Esophagus mucosa (tissue), 1 donor: ENCODE measurements at places on chromosomes 11 and 22.

GRCh38 chr11:19398273-19398672 is 157.5 kb upstream of the E2F8 start:
- no peak for ATAC-seq

GRCh38 chr22:30575859-30576258 is 1.4 kb upstream of the GAL3ST1 start:
- ATAC-seq, result no peak

DNA sequence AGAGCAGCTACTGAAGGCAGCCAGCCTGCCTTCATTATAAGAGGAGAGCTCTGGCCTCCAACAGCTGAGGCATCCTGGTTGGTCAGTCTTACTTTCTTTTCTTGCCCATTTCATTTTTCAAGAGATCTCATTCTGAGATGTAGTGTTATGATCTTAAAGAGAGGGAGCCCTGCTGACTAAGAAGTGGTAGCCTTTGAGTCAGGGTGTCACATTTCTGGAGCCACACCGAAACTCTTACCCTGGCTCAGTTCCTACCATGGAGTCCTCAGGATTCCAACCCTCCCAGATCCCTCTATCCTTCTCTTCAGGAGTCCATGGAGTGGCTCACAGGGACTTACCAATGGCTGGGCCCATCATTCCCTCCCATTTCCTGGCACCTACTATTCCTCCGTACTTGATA is 386.1 kb upstream of the LARGE1 start:
- no peak for ATAC-seq

GRCh38 chr11:64753019-64753379 is 6.8 kb downstream of the PYGM start:
- ATAC-seq, result no peak

DNA sequence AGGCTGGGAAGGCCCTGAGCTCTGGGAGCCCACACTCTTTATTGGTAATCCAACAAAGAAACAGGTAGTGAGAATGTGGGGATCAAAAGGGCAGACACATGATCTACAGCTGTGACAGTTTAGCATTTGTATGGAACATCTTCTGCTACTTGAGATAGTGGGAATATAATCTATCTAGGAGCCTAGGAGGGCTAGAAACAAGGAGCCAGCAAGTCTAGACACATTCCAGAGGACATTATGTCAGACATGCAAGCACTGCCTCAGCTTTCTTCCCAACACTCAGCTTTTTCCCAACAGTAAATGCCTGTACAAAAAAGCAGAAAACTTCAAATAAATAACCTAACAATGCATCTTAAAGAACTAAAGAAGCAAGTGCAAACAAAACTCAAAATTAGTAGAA is 1150.6 kb upstream of the RAG2 start:
- ATAC-seq, result no peak

DNA sequence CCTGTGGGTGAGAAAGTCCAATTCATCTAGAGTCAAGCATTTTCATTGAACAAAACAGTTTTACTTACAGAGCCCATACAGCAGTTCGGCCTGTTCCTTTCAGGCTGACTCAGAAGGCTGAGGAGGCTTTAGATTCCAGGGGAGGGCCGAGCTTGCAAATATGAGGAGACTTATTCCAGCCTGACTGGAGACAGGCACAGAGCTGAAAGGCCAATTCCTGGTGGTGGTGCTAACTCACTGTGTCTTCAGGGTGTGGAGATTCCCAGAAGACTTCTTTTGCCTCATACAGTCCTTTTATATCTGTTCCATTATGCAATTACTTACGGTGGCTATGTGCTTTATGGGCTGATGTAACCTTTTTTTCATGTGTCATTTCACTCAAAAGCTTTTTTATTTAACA is at the start of gene OR51E2:
Gene OR51E2, minus strand, starts transcription at position 269 of the 400 bp plus-strand sequence. CDS start 15,142 bp downstream, outside the sequence.
- ATAC-seq, result no peak

GRCh38 chr11:108543316-108543964 is 45.3 kb upstream of the POGLUT3 start:
- peak; percentile 47 for ATAC-seq

GRCh38 chr11:105357764-105358163 is 218.2 kb upstream of the CARD18 start:
- no peak for ATAC-seq

- no peak for ATAC-seq
Measured at GRCh38 chr22:37416827-37417226, 10.5 kb downstream of the ELFN2 start.

- no peak for ATAC-seq
Measured at GRCh38 chr11:6356503-6357055, 33.7 kb upstream of the SMPD1 start.

- no peak for ATAC-seq
Measured at GRCh38 chr11:44506375-44507016, 59.0 kb upstream of the CD82 start.

DNA sequence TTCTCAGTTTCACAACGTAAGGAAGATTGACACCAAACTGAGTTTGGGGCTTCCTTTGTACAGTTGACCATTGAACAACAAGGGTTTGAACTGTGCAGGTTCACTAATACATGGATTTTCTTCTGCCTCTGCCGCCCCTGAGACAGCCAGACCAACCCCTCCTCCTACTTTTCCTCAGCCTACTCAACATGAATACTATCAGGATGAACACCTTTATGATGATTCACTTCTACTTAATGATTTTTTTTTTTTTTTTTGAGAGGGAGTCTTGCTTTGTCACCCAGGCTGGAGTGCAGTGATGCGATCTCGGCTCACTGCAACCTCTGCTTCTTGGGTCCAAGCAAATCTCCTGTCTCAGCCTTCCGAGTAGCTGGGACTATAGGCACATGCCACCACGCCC is 14.6 kb downstream of the RBM4 start:
- ATAC-seq, result peak; percentile 12

DNA sequence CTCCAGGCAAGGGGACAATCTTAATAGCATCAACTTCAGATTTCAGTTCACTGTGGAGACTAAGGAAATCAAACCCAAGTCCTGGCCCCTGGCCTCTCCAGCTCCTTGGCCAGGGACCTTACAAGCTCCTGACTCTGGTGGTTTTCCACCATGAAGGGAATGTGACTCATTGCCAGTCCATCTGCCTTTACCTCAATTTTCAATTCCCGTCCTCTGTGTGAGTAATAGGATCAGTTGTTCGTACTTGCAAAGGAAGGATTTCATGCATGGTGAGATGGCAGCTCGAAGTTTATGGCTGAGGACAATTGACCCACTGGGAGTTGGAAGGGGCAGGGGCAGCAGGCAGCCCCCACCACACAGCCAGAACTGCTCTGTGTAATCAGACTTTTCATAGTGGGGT is 42.5 kb downstream of the INSC start:
- ATAC-seq, result peak; percentile 17

DNA sequence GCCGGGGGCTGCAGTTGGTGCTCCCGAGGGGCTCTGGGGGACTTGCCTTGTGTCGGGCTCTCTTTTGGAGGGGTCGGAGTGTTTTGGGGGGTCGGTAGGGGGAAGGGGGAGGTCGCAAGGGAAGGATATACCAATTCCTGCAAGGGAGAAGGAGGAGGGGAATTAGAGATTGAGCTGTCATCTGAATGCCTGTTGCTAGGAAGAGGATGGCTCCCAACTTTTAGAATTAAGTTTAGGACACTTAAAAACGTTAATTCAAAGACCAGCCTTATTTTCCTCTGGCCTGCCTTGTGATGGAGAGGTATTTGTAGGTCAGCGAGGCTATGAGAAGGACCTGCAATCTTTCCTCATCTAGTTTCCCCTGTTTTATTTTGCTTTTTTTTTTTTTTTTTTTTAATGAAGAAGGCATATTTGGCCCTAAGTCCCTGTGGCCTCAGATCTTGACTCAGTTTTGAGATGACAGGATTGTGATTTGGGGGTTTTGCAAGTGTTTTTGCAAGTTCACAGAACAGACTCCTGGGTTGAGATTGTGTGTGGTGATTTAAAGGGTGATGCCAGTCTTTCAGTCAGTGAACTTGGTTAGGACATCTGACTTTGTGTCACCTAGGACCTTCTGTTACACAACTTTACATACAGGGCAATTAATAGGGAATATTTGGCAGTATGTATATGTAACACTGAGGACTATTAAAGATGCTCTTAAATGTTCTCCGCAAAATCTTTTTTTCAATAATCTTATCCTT is 672 bp downstream of the TMEM135 start:
- no peak for ATAC-seq

GRCh38 chr11:79661373-79661772 is 220.5 kb upstream of the TENM4 start:
- peak; percentile 88 for ATAC-seq

DNA sequence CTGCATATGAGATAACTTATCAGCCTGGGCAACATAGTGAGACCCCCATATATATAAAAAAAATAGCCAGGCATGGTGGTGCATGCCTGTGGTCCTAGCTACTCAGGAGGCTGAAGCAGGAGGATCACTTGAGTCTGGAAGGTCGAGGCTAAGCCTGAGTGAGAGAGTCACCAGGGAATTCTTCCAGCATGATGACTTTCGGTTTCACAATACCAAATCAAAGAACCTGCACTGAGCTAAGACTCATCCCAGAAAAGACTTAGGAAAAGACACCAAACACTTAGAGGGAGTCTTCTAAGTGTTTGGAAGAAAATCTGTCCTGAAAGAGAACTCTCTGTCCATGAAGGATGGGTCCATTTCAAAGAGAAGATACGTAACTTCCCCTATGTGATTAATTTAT is 12.7 kb downstream of the STK33 start:
- ATAC-seq, result no peak

DNA sequence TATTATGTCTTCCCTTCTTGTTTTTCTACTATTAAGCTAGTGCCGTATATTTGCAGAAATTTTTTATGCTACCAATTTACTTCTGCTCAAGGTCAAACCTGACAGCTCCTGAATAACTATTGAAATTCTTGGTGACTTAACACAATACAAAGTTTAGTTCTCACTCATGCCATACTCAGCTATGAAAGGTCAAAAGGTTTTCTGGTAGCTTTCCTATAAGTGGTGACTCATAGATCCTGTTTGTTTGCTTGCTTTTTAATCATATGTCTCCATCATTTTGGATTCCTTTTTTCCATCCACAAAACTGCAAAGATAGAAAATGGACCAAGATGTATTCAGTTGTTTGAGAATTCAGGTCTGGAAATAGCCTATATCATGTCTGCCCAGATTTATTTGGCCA is 855.8 kb upstream of the LRRC4C start:
- no peak for ATAC-seq

- no peak for ATAC-seq
Measured at GRCh38 chr11:61010466-61011228, 39.2 kb downstream of the CD6 start.

DNA sequence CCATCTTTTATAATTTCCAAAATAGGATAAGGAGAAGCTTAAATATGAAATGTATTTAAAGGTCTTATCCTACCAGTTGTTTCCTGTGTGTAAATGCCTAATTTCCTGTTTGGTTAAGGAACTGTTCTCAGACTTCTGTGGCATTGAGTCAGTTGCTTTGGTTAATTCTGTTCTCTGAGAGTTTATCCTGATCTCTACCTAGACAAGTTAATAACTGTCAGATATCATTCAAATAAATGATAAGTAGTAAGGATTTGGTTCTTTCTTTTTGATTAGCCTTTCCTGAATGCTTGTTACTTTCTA is 39.5 kb downstream of the CTNND1 start:
- ATAC-seq, result no peak

DNA sequence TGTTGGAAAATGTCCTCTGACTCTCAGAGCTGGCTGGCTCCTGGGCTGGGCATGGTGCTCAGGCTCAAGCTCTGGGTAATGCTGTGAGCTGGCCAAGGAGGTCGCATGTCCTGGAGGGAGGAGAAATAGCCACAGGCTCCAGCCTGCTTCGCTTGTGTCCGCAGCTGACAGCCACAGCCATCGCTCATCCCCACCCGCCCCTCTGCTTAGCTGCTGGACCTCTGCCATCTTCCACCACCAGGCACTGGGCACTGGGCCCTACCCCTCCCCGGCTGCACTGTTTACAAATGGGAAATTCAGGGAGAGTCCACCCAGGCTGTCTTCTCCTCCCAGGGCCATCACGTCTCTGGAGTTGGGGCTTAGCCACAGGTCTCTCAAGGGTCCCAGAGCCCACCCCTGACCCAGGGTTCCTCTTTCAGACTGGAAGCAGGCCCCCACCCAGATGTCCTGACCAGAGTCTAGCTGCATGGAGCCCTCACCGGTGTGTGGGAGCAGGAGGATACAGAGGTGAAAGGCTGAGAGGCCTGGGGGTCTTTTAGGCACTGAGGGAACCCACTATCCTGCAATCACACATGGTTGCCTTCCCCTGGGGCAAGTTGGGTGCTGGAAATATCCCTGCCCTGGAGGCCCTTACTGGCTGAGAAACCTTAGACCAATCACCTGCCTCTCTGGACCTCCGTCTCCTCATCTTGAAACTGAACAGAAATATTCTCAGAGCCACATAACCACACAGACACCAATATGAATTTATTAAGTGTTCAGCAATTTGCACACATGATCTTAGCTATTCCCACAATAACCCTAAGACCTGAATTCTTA is 62.7 kb downstream of the CD82 start:
- ATAC-seq, result peak; percentile 9

- ATAC-seq, result no peak
Measured at GRCh38 chr11:102252339-102252891, 64.9 kb upstream of the BIRC3 start.

DNA sequence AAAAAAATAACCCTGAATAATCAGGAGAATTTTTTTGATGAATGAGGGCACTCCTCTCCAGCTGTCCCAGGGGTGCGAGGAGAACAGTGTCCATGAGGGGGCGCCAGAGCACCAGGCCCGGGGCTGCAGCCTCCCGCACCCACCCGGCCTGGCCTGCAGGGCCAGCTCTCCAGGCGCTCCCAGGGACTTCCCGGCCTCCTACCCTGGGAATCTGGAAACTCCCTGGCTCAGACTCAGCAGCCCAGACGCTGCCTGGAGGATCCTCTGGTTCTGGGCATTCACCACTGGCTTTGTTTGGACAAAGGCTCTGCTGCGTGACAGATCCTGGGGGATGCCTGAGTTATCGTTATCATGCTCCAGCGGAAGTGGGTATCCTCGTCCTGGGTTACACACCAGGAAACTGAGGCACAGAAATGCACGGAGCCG is 31.0 kb downstream of the MCM5 start:
- ATAC-seq, result peak; percentile 93

DNA sequence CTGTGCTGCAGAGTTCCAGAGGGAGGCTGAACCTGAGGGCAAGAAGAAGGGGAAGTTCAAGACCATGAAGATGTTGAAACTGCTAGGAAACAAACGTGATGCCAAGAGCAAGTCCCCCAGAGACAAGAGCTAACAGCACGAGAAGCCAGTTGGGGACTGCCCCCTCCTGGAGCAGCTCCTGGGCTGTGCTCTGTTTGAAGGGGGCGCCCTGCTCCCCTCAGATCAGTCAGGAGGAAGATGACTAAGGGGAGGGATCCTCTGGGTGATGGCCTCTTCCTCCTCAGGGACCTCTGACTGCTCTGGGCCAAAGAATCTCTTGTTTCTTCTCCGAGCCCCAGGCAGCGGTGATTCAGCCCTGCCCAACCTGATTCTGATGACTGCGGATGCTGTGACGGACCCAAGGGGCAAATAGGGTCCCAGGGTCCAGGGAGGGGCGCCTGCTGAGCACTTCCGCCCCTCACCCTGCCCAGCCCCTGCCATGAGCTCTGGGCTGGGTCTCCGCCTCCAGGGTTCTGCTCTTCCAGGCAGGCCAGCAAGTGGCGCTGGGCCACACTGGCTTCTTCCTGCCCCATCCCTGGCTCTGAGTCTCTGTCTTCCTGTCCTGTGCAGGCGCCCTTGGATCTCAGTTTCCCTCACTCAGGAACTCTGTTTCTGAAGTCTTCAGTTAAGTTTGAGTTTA is 12.6 kb downstream of the C22orf23 start:
- peak; percentile 6 for ATAC-seq
